ENCODE measurements at places on chromosomes 16 and 17.

GRCh38 chr17:71633391-71633849, 487.4 kb upstream of the SOX9 start:
- DNase-seq, result peak; percentile 97

DNA sequence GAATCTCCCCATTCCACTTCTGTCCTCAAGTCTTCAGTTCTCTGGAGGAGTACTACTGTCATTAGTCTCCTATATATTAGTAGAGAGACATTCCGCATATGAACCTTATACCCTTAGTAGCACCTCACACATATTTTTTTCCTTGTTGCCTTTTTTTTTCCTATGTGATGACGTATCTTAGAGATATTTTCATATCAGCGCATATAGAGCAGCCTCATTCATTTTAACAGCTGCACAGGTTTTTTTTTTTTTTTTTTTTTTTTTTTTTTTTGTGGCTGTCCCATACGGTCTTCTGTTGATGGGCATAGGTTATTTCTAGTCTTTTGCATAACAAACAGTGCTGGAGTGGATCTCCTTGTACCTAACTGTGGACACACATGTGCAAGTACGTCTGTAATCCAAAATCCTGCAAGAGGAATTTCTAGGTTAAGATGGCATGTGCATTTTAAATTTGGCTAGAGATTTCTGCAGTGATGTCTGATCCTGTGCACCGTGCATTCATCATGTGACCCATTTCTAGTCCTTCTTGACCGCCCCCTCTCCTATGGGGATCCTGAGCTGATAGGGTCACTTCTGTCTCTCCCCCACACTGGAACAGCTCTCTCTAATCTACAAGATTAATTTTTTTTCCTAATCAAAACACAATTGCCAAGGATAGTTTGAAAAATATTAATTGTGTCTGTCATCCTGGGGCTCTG, 64.8 kb downstream of the PRKCB start:
- no peak for DNase-seq

DNA sequence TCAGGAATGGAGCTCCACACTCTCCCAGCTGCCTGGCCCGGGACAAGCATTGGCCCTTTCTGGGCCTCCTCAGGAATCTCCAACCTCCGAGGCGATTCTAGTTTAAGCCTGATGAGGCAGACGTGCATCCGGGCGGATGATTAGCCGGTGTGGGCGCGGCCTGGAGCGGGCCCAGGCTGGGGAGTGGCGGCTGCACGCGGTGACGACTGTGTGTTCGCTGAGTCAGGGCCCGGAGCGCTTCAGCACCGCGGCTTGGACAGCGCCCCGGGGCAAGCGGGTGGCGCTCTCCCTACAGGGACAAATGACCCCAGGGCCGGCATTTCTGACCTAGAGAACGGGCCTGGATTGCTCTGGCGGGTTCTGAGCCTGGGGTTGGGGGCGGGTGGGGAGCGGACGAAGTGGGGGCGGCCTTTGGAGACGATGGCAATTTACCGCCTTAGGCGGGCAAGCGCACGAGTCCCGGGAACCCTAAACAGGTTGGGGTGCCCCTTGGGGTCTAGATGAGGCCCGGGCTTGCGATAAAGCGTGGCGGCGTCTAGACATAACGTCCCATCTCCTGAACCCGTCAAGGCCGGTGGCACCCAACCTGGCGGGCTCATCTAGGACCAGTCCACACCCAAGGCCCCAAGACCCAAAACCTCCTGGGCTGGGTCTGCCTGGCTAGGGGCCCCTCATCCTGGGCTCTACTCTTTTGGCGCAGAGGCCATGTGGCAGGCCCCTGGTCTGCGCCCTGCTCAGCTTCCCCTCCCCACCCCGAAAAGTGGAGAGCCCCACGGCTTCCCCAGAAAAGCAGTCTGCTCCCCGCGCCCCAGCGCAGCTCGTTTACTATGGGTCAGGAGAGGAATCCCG, 22.3 kb upstream of the ZNHIT3 start:
- DNase-seq, result peak; percentile 76

DNA sequence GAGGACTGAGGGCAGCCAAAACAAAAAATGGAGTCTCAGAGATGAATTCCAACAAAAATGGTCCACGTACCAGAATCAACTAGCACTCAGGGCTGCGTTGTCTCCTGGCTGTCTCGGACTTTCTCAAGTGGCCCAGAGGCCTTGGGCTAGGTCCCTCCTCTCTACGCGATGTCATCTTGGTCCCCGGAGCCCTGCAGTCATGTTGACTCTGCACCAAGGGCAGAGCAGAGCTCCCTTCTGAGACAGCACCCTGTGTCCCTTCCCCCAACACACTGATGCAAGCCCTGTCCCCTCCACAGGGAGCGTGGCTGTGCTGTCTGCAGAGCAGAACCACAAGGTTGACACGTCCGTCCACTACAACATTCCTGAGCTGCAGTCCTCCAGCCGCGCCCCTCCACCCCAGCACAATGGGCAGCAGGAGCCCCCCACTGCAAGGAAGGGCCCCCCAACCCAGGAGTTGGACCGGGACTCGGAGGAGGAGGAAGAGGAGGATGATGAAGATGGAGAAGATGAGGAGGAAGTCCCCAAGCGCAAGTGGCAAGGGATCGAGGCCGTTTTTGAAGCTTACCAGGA, 20.8 kb downstream of the GINS2 start:
- no peak for DNase-seq

DNA sequence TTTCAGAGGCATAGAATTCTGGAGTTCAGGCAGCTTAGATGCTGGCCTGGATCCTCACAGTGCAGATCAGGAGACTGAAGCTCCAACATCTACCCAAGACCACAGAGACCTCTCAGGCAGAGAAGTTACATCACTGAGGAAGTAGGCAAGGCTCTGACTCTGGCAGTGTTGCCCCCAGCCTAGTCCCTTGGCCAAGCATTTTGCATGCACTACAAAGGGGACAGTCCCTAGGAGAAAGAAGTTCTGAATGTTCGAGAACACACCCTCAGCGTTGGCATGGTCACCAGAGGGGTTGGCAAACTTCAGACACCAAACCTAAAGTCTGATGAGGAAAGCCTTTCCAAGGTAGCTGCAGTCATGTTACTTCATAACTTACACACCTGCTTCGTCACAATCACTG, 2.5 kb downstream of the RANBP10 start:
- no peak for DNase-seq

DNA sequence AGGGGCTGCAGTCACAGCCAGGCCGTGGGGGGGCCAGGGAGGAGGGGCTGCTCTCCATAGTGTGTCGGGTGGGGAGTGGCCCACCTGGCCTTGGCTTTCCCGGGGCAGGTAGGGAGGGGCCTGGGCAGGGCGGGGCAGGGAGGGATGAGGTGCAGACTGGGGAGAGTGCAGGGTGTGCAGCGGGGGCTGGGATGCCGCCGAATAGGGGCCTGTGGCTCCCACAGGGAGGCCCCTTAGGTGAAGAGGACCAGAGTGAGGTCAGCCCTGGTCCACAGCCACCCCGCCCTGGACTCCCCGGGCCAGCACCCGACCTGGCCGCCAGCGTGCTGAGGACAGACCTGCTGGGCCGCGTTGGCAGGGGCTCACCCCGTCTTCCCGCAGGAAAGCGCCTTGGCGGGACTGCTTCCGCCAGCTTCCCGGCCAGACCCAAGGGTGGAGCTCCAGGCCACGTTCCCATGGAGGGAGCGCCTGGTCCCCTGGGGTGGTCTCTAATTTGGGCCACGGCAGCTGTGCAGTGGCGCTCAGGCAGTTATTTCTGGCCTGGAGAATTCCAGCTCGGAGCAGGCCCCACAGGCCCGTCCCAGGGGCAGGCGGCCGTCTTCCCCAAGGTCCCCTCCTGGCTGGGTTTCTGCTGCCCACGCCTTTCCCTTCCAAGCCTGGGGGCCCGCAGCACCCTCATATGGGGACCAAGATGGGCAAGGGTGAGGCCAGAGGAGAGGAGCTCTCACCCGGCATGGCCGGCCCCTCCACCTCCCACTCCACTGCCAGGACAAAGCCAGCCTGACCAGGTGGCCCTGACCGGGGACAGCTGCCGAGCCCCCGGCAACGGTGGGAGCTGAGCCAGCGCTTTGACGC, 27.9 kb downstream of the CACNA1H start:
- DNase-seq, result no peak

DNA sequence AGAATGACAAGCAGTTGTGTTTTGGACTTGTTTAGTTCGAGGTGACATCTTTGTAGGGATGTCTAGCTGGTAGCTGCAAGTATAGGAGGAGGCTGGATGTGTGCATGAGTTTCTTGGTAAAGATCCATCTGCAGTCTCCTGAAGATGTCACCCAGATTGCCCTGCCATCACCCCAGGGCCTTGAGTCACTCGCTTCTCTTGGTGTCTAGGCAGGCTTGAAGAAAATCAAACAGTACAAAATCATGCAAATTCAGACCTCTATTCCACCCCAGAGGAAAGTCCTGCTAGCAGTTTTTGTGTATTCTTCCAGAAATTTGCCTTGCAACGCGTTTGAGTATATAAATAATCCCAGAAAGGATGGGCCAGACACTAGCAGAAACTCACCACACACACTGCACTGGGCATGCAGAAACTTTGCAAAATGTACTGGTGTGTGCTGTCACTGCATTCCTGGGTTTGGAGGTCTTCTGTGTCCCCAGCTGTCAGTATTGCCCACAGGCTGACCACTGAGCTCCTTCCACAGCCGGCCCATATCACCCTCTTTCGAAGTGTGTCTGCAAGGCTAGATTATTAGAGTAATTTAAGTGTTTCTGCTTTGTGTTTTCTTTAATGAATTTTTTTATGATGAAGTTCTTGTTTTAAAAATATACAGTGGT, 51.5 kb downstream of the TENT4B start:
- no peak for DNase-seq

DNA sequence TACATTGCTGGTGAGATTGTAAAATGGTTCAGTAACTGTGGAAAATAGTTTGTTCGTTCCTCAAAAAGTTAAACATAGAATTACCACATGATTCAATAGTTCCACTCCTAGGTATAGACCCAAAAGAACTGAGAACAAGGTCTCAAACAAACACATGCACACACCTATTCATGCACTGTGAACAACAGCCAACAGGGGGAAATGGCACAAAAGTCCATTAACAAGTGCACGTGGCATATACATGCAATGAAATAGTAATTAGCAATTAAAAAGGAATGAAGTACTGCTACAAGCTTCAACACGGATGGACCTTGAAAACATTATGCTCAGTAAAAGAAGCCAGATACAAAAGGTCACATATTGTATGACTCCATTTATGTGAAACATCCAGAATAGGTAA, 23.8 kb downstream of the SDK2 start:
- no peak for DNase-seq

DNA sequence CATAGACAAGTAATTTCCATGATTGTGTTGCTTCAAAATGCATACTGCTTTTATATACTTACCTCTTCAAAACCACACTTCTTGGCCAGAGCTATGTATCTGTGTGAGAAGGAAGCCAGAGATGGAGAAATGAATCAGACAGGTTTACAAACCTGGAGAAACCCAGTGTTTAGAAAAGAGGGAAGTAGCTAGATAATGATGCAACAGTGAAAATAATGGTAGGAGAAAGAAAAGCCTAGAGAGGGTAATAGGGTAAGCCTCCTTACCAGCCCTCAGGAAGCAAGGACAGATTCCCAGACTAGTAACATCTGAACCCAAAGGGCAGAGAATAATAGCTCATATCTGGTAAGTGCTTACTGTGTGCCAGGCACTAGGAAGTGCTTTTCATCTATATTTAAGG, 250.3 kb upstream of the CDH11 start:
- no peak for DNase-seq

- DNase-seq, result no peak
Measured at GRCh38 chr16:56413381-56413780, 12.0 kb downstream of the AMFR start.

DNA sequence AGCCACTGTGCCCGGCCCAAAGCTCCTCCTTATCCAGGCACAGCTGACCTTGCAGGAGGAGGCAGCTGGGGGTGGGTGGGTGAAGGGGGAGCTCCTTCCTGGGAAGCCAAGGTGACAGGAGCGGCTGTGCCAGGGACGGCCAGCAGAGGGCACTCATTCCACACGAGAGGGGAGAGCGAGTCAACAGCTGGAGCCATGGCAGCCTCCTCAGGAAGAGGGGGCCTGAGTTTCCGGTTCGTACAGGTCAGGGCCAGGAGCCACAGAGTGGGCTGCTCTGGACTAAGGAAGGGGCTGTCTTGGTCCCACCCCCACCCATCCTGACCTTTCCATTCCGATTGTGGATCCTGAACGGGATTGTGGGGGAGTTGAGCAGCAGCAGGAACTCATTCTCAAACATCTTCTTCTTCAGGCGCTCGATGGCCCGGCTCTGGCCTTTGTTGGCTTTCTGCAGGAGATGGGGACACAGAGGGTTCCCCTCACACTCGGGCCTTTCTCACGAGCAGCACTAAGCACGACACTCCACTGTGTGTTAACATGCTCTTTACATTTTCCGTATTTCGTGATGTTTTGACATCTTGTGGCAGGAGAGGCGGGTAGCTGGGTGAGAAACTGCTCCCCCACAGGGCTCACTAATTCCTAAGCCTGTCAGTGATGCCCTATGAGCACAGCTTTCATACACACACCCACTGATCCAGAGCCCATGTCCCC, 61.6 kb downstream of the TIMM22 start:
- DNase-seq, result no peak

- no peak for DNase-seq
Measured at GRCh38 chr17:79213305-79213704, 138.7 kb downstream of the ENGASE start.

DNA sequence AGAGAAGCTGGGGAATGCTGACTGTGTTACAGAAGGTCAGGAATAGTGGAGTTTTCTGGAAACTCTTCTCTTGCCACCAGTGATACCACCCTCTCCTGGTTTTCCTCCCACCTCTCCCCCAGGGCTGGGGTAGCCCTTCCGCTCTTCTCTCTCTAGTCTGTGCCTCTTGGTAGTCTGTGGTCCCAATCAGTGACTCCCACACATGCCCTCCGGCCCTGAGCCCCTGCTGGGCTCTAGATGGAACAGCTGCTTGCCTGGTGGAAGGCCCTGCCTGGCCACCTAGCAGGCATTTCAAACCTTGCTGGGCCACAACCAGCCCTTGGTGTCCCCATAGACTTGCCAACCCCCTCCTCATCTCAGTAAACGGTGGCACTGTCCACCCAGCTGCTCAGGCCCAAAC, 15.2 kb upstream of the MTSS2 start:
- no peak for DNase-seq

- no peak for DNase-seq
Measured at GRCh38 chr17:10224582-10225195, 26.3 kb upstream of the GAS7 start.

GRCh38 chr16:51049276-51049675, 101.8 kb downstream of the SALL1 start:
- peak; percentile 8 for DNase-seq

DNA sequence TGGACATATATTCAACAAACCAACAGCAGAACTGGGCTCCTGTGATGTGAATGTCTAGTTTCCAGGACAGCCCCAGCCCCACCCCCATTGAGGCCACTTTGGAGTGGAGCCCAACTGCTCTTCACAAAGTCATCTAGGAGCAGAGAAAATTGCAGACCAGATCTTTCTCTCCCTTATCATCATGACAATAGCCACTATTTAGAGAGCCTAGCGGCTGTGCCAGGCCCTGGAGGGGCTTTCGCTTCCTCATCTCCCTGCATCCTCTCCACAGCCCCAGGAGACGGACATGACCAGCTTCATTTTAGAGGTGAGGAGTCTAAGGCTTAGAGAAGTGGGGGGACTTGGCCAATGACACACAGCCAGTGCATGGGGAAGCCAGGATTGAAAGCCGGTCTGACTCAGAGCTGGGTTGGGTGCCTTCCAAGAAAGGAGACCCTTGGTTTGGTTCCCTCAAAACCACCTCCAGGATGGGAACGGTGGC, 1.4 kb downstream of the PRSS8 start:
- no peak for DNase-seq

GRCh38 chr16:49600536-49600935, 226.9 kb downstream of the C16orf78 start:
- DNase-seq, result no peak
